ENCODE measurements at places on chromosomes 2 and 18.

- DNase-seq: no peak
Measured at GRCh38 chr2:215413974-215414373, 21.9 kb downstream of the FN1 start.

GRCh38 chr2:54964271-54964670 lies 86.0 kb downstream of the RTN4 start:
- DNase-seq: no peak

- DNase-seq: no peak
Measured at GRCh38 chr2:186949726-186950256, 100.8 kb upstream of the ZSWIM2 start.

DNA sequence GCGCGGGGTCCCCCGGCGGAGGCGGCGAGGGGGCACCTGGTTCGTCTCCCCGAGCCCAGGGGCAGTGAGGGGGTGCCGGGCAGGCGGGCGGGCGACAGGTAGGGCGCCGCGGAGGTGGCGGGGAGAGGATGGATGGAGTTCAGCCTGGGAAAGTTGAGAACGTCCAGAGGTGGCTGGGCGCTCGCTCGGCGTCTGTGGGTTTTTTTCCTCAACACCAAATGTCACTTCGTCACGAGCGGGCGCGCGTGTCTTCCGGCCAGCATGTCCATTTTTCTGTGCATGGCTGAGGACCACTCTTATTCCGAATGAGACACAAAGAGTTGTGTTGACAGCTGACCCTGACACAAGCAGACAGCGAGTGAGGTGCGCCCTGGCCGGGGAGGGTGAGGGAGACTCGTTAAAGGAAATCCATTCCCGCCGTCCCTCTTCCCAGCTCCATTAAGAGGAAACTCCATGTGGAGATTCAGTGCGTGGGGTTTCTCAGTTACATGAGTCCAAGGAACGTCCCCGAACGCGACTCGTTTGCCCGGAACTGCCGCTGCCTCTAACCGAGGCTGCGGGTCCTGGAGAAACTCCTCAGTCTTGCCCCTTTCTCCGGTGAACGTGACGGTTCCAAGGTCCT lies 859 bp downstream of the GREB1L start:
- no peak for DNase-seq

DNA sequence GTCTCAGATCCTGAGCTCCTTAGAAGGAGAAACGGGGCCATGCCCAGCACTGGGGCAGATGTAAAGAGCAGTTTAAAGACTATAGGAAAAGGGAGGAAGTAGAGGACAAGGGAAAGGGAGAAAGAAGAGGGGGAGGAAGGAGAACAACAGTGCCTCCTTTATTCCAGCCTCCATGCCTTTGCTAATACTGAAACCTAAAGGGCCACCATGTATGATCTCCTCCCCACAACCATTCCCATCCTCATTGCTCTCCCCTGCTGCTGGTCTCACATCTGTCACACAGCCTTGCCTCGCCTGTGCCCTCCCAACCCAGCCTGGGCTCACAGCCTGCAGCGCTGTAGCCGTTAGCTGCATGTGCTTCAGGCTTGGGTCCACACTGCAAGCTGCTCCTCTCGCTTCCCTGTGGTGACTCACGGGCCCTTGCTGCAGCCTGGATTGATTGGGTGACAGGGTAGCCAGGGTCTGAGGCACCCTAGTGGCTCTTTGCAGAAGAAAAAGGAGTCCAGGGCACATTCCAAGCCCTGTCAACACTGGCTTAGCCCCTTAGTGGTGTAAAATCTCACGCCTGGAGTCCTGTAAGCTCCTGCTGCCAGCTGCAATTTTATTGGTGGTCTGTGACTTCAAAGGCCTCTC lies 281.9 kb downstream of the SRBD1 start:
- DNase-seq: no peak

GRCh38 chr18:12027480-12027879 lies 46.2 kb downstream of the IMPA2 start:
- DNase-seq: no peak

- peak; percentile 36 for DNase-seq
Measured at GRCh38 chr2:23380562-23381065, 4.4 kb upstream of the KLHL29 start.

GRCh38 chr2:96527286-96528005 lies 9.1 kb upstream of the ARID5A start:
- peak; percentile 74 for DNase-seq

DNA sequence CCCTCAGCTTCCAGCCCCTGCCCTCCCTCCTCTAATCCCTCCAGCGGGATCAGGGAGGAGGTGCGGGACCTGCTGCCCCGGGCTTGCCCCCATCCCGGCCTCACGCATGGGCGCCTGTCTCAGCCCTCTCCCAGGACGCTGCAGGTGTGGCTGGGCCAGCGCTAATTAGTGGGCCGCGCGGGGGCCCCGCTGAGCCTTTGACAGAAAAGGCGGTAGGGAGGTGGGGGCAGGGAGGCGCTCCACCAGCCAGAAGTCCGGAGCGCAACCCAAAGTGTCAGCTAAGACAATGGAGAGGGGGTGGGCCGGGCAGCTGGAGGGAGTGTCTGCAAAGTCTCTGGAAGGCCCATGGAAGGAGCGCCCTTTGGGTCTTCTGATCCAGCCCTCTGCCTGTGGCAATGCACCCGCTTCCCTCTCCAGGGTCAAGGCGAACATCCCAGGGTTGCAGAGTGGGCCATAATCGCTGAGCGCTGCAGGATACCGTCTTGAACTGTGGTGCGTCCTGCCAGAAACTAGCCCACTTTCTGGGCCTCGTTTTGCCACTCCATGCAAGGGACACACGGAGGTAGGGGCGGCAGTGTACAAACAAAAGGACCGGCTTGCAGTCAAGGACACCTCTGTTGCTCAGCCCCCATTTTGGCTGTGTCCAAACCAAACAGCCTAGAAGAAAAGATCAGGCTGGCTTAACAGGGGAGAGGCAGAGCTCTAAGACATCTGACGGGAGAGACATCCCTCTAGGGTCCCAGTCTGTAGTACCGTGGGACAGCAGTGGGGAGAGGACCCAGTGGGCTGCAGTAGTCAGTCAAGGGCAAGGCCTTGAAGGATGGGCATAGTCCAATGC lies 3.5 kb downstream of the ATP6V1B1 start:
- no peak for DNase-seq

DNA sequence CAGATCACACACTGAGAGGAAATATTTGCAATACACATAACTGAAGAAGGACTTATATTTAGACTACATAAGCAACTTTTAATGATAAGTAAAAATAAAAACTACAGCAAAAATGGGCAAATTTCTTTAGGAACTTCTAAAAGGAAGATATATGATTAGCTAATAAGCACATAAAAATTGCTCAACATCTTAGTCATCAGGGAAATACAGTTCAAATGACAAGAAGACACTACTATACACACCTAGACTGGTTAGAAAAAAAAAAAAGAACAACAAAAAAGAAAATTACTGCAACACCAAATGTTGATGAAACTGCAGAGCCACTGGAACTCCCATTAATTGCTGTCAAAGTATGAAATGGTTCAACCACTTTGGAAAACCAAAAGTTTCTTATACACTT lies 1247.5 kb upstream of the ACVR2A start:
- no peak for DNase-seq

GRCh38 chr2:126907671-126908070 lies 9.0 kb downstream of the TEX51 start:
- no peak for DNase-seq

DNA sequence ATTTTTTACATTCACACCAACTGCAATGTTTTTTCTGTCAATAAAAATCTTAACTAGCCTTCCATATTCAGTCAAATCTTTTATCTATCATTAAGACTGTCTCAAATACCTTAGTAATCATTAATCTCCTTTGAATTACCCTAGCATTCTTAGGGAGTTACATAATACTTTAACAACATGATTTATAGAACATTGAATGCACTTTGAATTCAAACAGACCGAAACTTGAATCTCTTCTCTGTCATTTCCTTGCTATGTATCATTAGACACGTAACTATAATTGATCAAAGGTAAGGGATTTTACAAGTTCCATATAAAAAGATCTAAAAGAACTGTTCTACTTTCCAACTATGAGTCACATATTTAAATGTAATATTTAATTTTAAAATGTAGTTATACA lies 330.9 kb downstream of the RIT2 start:
- DNase-seq: no peak

DNA sequence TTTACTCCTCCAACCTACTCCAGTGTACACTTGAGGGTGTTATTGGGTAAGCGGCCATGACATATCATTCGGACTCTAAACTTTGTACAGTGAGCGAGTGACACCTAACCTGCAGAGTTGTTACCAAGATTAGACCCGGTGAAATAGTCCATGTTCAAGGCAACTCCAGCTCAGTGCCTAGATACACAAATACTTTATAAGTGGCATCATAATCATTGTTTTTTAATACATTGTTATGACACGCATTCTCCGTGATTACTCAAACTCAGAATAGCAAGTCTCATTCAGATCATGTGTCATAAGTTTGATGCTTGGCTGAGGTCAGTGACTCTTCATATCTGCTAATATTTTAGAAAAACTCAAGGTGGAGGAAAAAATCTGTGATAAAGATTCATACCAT lies 597.8 kb downstream of the DCC start:
- no peak for DNase-seq

DNA sequence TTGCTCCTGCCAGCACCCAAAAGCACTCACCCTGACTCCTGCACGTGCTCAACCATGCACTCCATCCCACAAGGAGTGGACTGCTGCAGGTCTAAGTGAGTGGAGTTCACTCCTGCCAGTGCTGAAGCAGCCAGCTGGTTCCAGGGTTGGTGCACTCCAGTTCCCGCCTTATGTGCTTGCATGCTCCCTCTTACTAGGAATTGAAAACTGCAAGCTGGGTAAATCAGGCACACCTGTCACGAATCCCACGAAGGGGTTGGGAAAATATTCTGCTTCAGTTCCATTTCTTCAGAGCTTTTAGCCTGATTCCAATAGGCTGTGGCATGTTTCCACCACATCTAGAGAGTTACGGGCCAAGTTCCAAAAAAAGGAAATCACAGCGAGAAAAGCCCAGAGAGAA lies 1365.5 kb upstream of the CHAC2 start:
- no peak for DNase-seq

DNA sequence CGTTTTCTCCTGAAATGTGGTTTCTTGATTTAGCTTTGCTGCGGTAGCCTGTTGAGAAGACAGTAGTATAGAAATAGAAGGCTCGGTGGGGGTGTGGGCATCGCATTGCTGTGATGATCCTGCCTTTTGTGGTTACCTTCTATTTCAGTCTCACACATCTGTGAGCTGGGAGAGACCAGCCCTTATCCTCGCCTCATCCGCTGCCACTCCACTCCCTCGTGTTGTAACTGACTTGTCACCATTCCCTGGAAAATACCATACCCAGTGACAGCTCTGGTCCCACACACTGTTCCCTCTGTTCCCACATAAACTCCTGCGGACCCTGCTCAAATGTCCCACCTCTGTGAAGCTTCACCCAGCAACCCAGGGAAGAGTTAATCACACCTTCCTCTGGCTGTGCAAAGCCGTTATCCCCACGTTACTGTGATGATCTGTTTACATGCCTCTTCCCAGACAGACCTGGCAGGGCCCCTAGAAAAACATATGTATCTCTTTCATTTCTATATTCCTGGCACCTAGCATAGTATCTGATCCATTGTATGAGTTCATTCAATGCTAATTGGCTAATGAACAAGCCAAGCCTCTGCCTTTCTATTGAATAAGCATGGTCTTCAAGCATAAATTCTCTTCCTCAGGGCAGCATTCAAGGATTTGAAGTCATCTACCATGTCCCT lies 114.6 kb downstream of the MAPK4 start:
- DNase-seq: no peak

DNA sequence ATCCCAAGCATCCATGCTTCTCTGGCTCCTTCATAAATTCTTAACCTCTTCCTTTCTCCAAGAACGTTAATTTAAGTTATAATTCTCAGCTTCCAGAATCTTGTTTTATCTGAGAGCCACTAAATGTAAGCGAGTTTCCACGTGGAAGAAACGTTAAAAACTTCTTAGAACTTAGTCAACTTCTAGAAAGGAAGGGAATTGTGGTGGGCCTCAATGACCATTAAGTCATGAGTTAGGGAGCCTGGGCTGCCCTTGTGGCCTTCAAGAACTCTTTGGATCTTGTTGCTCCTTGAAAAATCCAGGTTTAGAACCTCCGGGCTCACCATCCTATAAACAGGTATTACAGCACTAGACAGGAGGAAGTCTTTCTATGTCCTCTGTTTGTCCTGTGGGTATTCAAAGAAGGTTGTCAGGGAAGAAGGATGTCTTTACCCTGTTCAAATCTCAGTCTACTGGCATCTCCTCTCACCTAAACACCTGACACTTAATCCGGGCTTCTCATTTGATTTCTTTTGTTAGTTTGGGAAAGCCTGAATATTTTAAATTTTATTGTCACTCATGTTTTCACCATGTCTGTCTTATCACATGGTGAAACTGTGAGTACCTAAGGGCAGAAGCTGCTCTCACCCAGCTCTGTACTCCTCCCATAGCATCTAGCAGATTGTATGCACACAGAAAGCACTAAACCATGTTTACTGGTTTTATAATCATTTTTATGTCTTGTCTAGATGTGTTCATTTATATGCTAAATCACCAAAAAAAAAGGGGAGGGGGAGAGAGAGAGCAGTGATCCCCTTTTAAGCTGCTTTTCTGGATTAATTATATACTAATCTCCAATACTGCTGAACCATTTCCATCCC lies 6.3 kb downstream of the RND3 start:
- DNase-seq: no peak

GRCh38 chr2:83587309-83587708 lies 871.8 kb downstream of the SUCLG1 start:
- no peak for DNase-seq

DNA sequence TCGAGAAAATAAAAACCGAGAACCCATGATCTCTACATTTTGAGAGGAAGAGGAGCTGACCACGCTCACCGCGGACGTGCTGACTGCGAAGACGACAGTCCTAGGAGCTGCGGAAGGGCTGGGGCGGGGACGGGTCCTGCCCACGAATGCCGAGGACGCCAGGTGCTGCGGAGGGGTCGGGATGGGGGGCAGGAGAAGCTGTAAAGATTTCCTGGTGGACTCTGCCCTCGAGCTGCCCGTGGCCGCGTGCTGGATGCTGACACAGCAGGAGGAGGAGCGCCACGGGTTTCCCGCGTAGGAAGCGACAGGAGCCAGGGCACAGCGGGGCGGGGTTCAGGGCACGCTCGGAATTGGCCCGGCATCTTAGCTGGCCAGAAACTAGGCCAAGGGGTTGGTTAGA lies 22.2 kb downstream of the ZSCAN30 start:
- DNase-seq: no peak

GRCh38 chr2:198691236-198691635 lies 766.5 kb downstream of the SATB2 start:
- no peak for DNase-seq

GRCh38 chr2:216372761-216373291 lies 543 bp upstream of the MARCHF4 start:
- DNase-seq: no peak

GRCh38 chr18:27948986-27949385 lies 227.9 kb downstream of the CDH2 start:
- no peak for DNase-seq

- DNase-seq: no peak
Measured at GRCh38 chr18:22082408-22082807, 87.0 kb upstream of the GATA6 start.

GRCh38 chr18:63025251-63026090 lies 294.1 kb downstream of the BCL2 start:
- DNase-seq: no peak

GRCh38 chr2:84879584-84880394 lies 1.1 kb downstream of the TRABD2A start:
- no peak for DNase-seq
